ENCODE measurements at places on chromosomes 16 and 17. TPM values are rescaled to one million over a fixed set of nuclear protein-coding genes. Genes with fewer than 3 reads are reported as not detected.

- DNase-seq, result peak; percentile 24
Observed at GRCh38 chr17:77571155-77571981, 387.1 kb upstream of the TNRC6C start.

DNA sequence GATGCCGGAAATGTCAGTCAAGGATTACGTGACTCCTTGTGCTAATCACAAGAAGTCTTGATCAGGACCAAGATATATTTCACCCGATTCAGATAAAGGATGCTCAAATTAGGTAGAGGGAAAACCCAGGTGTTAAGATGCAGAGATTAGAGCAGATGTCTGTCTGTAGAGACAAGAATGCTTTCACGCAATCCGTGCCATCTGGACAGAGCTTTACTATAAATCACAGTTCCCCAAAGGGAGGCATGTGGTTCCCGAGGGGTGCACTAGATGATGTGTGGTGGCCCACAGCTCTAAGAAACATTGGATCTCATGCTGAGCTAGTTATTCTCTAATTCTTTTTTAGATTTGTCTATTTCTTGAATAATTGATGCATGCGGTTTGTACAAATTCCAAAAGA is 9.8 kb upstream of the MAP3K14 start:
- no peak for DNase-seq

NRN1L gene
- not detected for total RNA-seq

SEPTIN1 gene
- total RNA-seq, result 159 TPM

DPEP1 gene
- not detected for total RNA-seq

- DNase-seq, result peak; percentile 6
Observed at GRCh38 chr16:23434380-23434779, 18.6 kb downstream of the COG7 start.

HIGD1B gene
- total RNA-seq, result not detected

CFAP97D1 gene
- total RNA-seq, result not detected

GRCh38 chr16:57699481-57699880 is 4.9 kb downstream of the DRC7 start:
- no peak for DNase-seq

DNA sequence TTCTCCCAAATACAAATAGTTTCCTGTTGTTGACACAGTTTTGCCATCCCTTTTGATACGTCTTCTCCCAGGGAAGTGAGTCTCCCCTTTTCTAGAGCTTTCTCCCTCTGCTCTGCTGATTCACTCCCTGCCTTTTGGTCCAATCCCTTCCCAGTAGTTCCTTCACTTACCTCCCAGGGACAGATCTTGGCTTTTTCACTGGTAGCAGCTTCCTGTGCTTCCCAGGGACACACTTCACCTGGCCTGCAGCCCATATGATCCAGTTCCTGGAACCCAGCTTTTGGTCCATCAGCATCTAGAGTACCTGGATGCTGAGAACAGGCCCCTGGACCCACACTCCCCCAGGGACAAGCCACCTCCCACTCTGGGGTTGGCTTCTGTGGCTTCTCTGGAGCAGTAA is 15.8 kb downstream of the GPR179 start:
- no peak for DNase-seq

C1QTNF8 gene
- total RNA-seq, result not detected

- DNase-seq, result no peak
Observed at GRCh38 chr17:73549841-73550430, 94.3 kb downstream of the SDK2 start.

DNA sequence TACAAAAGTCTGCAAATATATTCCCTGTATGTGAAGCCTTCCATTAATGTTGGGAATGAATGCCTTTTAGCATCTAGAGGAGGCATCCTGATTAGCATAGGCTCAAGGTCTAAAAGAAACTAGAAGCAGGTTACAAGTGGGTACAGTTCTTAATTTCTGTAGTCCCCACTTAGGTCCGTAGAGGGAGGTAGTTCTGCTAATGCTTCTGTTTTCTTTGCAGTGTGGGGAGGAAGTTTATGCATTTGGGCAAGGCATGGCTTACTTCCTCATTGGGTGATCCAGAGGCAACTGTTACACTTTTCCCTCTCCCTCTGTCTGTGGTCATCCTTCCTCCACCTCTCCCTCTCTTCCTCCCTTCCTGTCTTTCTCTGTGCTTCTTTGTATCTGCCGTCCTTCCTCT is 108.4 kb upstream of the ZKSCAN2 start:
- no peak for DNase-seq

CCDC78 gene
- 2.4 TPM for total RNA-seq

Measured in activated CD4-positive, alpha-beta T cell treated with anti-CD3 and anti-CD28 coated beads for 36 hours (primary cell).